ENCODE measurements at places on chromosomes 1 and 21. TPM values are rescaled to one million over a fixed set of nuclear protein-coding genes. Genes with fewer than 3 reads are reported as not detected.
A peak's percentile ranks its signal among the peaks of the same experiment; 100 is the strongest.

DNA sequence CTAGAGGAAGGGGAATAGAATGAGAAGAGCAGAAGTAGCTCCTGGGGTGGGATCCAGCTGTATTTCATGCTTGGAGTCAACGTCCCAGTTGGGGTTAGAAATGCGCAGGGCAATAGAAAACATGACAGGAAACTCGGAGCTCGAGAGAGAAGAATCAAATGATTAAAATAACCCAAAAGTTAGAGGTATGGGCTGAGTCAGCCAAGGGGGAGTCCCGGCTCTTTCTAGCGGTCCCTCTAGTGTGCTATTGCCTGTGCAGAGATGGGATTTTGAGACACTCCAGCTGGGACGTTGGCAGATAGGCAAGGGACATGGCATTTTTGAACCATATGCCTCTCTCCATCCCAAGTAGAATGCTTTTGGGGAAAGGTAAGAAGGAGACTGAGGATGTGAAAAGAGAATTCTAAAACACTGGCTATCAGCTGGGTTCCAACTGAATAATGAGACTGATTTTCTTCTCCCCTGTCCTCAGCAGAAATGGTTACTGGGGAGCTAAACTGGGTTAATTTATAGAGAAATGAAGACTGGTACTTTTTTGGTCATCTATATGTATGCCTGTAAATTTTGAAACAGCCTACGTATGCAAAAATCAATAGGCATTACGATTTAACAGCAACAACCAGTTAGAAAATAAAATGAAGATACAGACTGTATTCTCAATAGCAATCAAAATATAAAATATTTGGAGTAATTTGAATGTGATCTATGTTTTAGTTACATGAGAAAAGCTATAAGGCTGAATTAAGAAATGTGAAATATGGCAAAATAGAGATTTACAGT lies 7.0 kb upstream of the VPS26C start:
- DNase-seq: no peak

- no peak for DNase-seq
These were observed 163.9 kb downstream of the SLC45A1 start for GRCh38 chr1:8481650-8482380.

- no peak for DNase-seq
These were observed 32.4 kb upstream of the ENO1 start for GRCh38 chr1:8910914-8911313.

GRCh38 chr1:186301448-186301847 lies 73.6 kb downstream of the TPR start:
- no peak for DNase-seq

DNA sequence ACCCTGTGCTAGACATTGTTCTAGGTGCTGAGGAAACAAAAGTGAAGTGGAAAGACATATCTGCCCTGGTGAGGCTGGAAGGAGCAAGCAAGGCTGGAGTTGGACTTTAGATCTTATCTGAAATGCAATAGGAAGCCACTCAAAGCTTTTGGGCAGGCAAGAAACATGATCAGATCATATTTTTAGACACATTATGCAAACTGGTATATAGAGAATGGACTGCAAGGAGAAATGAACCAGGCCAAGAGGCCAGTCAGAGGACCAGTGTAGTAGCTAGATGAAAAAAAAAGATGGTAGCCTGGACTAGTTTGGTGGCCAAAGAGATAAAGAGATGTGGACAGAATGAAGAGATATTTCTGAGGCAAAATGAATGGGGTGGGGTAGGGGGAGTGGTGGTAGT lies 46.3 kb downstream of the CCN1 start:
- no peak for DNase-seq

DNA sequence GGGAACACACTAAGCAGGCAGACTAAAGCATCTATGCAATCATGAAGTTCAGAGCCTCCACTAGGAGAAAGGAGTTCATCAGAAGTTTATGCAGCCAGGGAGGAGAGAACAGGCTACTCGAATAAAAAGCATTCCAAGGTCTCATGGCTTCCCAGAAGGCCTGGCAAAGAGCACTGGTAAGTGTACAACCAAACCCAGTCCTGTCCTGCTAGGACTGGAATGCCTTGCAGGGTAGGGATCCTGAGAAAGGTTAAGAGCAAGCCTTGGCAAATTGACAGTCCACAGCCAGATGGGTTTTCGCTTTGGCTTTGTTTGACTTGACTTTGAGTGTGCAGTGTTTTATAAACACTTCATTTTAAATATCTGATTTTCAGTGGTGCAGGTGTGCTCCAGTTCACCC lies 133.6 kb upstream of the ATP1B1 start:
- DNase-seq: peak; percentile 33

DNA sequence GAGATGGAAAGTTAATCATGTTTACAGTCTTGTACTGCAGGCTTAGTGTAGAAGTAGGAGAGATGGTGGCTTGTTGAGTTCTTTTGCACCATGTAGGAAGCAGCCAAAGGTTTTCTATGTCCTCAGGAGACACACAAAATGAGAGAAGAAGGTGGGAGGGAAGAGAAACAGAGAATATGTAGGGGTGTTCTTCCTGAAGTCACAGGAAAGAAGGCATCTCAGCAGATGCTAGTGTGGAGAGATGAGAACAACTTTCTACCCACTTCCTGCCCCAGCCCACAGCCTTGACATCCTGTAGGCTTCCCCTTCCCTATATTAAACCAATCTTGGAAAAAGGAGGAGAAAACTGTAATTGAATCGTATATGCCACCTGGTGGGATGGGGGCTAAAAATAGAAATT lies 217.0 kb downstream of the S1PR1 start:
- DNase-seq: no peak

RIPK4 gene
- 52.6 TPM for total RNA-seq

DNAJC6 gene
- total RNA-seq: 1.4 TPM

MAGI3 gene
- total RNA-seq: 20.2 TPM
